ENCODE measurements at places on chromosomes 4 and X.

- DNase-seq, result no peak
Measured at GRCh38 chr4:115275615-115276014, 162.2 kb upstream of the NDST4 start.

GRCh38 chrX:20231598-20231997, 35.1 kb downstream of the RPS6KA3 start:
- no peak for DNase-seq

DNA sequence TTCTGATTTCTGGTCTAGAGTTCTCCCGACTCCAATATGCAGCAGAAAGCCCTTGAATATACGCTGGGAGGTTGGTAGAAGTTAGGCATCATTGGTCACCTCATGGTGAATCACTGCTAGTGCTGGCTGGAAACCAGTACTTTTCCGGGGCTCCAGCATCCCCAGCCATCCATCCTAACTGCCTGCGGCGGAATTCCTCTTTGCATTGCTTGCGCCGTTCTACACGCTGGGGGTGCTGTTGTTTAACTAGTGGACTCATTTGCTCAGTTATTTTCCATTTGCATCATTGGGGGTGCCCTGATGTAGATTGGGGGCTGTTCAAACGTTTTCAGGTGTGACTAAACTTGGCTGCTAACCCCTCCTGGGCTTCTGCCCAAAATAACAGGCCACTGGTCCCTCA, 23.3 kb upstream of the GPR50 start:
- DNase-seq, result no peak

- DNase-seq, result no peak
Measured at GRCh38 chr4:86976801-86977485, 42.1 kb downstream of the AFF1 start.

- DNase-seq, result peak; percentile 60
Measured at GRCh38 chrX:130575831-130576389, 174.1 kb downstream of the RBMX2 start.

DNA sequence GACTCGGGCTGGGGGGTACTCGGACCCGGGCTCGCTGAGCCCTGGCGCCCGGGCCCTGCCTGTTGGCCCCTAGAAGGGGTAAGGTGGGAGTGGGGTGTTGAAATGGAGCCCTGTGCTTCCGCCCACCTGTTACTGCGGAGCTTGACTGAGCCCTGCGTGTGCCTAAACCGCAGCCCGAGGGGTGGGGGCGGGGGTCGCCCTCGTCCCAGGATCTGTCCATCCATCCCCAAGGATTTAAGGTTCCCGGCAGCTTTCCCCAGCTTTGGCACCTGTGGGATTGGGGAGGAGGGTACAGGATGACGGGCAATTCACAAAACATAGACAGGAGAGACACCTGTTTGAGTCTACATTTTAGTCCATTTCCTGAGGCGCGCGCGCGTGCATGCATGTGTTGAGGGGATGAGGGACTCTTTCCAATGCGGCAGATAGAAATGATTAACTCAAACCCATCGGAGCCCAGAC, 779 bp downstream of the GABRQ start:
- DNase-seq, result no peak

GRCh38 chrX:10902001-10902400, 209.1 kb upstream of the HCCS start:
- DNase-seq, result no peak

- DNase-seq, result no peak
Measured at GRCh38 chrX:68708503-68709290, 61.2 kb downstream of the STARD8 start.

GRCh38 chr4:53050361-53050774, 188.3 kb downstream of the RASL11B start:
- no peak for DNase-seq

DNA sequence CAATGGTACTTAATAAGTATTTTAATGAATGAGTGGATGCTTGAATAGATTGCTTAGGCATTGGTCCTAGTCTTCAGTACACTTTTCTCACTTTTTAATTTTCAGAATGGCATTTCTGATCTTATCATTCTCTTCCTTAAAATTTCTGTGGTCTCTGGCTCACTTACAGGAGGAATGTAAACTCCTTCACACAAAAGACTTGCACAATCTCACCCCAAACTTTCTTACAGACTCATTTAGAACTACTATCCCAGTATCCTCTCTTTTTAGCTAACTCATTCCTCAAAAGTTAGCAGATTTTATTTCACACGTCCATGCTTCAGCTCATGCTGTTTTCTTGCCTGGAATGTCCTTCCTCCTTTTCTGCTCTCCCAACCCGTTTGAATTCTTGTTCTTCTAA, 350.1 kb downstream of the GRXCR1 start:
- no peak for DNase-seq

- DNase-seq, result no peak
Measured at GRCh38 chrX:78375894-78376293, 48.5 kb upstream of the CYSLTR1 start.

DNA sequence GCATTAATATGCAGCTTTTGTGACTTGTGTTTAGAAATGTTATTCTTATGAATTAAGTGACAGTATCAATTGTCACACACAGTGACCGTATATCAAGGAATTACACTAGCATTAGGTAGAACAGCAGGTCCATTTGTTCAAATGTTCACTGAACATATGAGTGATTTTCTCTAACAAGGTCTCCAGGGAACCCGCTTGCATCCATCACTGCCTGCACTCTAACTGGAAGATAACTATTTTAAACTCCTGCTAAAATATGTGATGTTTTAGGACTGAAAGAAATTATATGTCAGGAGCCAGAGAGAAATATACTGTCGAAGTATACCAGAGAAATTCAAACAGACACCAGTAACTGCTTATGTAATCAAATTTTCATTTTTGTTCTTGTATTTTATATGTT, 1395.7 kb downstream of the PCDH18 start:
- no peak for DNase-seq

DNA sequence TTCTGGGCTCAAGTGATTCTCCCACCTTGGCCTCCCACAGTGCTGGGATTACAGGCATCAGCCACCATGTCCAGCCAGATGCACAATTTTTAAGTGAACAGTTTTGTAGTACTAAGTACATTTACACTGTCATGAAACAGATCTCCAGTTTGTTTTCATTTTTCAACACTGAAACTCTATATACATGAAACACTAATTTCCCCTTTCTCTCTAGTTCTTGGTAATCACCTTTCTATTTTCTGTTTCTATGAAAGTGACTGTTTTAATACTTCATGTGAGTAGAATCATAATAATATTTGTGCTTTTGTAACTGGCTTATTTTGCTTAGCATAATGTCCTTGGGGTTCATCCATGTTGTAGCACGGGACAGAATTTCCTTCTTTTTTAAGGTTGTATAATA, 237.4 kb downstream of the CAMK2D start:
- DNase-seq, result no peak

DNA sequence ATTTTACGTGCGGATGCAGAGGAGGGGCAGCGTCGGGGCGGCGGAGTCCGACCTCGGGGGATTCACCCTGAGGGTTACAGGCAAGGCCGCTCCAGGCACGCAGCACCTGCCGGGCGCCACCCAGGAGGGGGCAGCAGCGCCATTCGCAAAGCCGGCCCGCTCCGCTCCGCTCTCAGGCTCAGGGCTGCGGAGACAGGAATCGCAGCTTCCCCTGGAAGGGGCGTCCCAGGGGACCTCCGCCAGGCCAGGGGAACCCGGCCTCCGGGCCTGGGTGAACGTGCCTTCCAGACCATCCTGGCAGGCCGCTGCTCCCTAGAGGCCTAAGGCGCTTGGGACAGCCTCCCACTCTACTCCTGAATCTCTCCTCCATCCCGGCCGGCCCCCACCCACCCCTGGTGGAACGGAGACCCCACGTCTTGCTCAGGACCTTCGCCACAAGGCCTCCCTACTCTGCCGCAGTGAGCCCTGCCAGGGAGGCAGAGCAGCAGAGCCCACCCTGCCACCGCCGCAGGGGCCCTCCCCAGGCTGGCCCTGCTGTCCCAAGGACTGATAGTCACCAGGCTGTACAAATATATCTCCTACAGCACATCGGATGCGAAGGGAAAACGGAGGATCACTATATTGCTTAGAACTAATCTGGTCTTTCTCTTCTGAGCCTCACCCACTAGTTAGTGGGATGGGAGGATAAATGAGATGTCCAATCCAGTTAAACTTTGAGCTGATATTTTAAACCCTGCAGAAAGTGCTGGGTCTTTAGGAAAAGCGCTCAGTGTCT, 115.0 kb downstream of the SMIM20 start:
- peak; percentile 87 for DNase-seq

DNA sequence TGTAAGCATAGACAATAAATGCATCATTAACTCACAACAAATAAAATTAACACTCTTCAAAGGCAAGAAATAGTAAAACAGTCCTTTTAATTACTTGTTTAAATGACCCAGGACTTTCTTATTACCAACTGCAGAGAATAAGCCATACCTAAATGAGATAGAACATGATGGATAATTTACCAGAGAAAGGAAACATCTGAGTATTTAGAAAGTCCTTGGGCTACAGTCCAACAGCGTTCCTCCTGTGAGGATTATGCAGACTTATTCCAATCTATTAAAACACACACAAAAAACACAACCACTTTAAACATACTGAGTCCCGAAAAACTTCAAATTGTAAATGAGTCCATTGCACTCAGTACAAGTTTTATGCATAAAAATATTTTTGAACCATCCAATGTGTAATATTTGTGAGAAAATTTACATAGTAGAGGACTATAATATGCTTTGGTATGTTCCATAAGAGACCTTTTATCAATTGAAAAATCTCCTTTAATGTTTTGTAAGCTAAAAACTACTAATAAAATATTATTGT, 129.2 kb downstream of the NR3C2 start:
- DNase-seq, result no peak

DNA sequence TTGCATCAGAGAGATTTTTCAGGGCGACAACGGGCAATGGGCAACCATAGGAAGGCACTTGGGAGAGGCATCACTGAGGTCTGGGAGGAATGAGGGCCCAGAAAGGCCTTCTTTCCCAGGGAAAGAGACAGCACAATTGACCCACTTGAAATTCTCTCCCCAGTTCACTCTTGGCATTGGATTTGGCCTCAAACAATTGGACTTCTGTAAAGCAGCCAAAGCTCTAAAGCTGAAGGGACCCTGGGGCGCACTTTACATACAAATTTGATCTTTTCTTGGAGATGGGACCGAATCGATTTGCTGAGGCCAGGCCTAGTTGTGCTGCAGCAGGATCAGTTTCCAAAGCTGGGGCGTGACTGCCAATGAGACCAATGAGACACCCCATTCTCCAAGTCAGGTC, 3.2 kb downstream of the ARHGAP36 start:
- no peak for DNase-seq

DNA sequence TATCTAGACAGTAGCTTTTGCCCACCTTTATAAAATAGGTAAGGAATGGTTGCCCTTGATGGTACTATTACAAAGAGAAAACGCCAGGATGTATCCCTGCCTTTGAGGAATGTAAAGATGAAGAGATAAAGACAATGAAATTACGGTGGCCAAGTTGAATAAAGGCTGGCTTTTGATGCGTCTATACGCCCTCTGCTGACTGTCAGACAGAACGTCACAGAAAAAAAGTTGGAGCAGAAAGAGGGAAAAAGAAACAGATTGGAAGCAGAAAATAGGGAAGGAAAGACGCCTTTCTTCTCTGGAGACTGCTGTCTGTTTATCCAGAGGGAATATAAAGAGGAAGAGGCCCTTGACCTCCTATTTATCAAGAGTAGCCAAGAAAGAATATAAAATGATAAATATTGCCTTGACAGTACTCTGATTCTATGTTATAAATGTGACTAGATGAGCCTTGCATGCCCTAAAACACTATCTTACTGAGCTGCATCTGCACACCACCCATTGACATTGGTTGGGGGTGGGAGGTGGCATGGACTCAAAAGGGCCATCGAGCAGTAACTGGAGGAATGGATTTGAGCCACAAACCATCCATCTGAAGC, 30.6 kb downstream of the PCDH19 start:
- DNase-seq, result no peak

DNA sequence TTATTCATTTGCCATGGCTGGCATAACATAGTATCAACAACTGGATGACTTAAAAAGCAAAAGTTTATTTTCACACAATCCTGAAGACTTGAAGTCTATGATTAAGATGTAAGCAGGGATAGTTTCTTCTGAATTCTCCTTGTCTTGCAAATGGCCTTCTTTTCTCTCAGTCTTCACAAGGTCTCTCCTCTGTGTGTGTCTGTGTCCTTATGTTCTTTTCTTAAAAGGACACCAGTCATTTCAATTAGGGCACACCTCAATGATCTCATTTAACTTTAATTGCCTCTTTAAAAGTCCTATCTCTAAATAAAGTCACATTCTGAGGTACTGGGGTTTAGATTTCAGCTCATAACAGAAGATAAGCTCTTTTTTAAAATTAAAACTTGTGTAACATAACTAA, 399.7 kb downstream of the PABPC4L start:
- DNase-seq, result no peak

- no peak for DNase-seq
Measured at GRCh38 chr4:7375427-7375826, 59.3 kb downstream of the PSAPL1 start.

DNA sequence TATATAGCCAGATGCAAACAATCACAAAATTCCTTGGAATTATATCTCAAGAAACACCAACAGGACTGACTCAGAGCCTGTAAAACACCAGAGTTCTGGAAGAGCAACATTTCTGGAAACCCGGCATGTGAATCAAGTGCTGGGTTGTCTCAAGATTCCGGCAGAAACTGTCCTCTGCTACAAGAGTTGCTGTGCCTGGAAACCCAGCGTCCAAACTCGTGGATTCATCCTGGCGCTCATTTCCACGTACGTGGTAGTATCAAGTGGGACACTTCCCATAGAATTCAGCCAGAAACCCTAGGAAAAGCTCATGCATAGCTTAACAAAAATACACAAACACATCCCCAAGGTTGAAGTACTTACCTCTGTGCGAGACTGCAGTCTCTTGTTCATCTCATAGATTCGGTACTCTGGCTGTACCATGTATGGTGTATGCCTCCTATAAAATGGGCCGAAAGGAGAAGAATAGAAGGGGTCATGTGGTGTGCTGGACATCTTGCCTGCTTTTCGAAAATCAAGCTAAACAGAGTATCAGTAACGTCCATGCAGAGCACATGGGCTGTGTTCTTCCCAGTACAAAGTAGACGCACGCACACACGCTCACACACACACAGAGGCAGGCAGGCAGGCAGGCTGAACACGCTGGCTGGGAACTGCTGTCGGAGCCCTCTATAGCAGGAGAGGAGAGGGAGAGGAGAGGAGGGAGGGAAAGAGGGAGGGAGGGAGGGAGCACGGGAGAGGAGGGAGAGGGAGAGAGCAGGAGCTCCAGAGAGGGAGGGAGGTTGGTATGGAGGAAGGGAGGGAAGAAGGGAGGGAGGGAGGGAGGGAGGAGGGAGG, at the start of gene LDB2:
LDB2 (minus strand) TSS at position 655 of the 837 bp plus-strand sequence.
- DNase-seq, result peak; percentile 81

- DNase-seq, result no peak
Measured at GRCh38 chrX:147910607-147911006, 1.1 kb upstream of the FMR1 start.

DNA sequence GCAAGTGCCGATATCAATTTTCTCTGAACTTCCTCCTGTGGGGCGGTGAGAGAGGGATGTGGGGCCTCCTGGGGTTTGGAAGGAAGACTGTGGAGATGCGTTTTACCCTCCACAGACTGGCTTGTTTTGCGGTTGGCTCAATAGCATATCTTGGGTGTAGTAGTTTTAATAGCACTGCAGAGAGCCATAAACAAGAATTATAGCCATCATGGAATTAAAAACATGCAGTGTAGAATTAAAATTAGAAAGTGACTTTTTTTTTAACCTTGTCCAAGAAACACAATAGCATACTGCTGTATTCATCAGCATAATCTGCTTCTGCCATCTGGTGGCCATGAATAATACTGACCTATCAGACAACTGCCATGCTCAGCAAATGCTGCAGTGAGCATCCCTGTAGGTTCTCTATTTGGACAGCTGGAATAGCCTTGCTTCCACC, 47.3 kb upstream of the SCML1 start:
- no peak for DNase-seq
